Stimulated activated CD4-positive, alpha-beta T cell treated with anti-CD3 and anti-CD28 coated beads, Interleukin-1b, Interleukin-23, amount 100 ng/mL, for 1 hour (primary cell): ENCODE measurements at places on chromosomes 11 and 22.

GRCh38 chr22:43600265-43600664 lies 188.5 kb downstream of the MPPED1 start:
- DNase-seq = no peak

GRCh38 chr11:31259797-31260196 lies 109.7 kb downstream of the DCDC1 start:
- DNase-seq = no peak

DNA sequence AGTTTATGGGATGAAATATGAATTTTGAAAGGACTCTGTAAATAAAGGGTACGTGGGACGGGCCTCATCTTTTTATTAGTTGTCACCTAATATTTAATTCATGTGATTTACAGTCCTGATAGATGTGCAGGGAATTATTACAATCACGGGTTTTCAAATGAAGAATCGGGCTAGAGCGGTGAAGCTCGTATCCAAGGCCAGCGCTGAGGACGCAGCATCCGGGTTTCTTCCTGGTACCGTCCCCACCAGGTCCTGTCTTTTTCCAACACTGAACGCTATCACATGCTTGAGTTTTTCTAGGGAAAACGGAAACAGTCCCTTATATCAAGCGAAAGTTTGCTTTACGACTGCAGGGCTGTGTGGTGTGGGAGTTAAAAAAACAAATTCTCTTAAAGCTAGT lies 787 bp downstream of the SMDT1 start:
- no peak for DNase-seq

DNA sequence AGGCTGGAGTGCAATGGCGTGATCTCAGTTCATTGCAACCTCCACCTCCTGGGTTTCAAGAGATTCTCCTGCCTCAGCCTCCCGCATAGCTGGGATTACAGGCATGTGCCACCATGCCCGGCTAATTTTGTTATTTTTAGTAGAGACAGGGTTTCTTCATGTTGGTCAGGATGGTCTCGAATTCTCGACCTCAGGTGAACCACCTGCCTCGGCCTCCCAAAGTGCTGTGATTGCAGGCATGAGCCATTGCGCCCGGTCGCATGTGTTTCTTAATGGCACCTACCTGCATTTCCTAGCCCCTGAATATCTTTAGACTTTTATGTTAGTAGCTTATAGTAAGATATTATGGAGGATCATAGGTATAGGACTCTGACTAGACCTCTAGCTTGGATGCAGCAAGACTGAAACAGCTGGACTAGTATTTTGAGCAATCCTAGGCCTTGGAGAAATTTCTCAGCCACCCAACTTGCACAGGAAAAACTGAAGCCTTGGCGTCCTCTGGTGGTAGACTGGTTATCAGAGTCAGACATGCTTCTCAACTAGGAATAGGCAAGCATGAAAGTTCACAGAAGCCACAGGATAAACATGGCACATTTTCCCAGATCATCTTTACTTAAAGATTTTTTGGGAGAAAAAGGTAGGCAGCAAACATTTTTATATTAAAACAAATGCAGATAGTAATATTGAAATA lies 22.7 kb upstream of the C1QTNF4 start:
- no peak for DNase-seq

- no peak for DNase-seq
Observed at GRCh38 chr11:94882931-94883330, 90.4 kb downstream of the CWC15 start.

GRCh38 chr11:128210148-128210940 lies 377.0 kb downstream of the ETS1 start:
- DNase-seq = no peak

DNA sequence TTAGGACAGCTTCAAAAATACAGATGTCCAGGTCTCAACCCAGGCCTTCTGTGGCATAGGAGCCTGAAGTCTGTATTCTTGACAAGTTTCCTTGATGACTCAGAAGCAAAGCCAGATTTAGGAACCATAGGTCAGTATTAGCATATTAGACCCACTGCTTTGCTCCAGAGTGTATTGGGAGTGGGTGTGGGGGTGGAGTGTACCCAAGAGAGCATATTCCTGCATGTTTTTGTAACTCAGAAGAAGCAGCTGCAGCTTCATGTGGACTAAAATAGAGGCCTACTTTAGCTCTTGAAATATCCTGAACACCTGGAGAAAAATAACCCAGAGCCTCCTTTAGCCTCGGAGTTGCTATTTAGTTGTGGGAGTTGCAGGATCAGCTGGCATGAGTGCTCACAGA lies 106.7 kb downstream of the CCDC81 start:
- DNase-seq = no peak

DNA sequence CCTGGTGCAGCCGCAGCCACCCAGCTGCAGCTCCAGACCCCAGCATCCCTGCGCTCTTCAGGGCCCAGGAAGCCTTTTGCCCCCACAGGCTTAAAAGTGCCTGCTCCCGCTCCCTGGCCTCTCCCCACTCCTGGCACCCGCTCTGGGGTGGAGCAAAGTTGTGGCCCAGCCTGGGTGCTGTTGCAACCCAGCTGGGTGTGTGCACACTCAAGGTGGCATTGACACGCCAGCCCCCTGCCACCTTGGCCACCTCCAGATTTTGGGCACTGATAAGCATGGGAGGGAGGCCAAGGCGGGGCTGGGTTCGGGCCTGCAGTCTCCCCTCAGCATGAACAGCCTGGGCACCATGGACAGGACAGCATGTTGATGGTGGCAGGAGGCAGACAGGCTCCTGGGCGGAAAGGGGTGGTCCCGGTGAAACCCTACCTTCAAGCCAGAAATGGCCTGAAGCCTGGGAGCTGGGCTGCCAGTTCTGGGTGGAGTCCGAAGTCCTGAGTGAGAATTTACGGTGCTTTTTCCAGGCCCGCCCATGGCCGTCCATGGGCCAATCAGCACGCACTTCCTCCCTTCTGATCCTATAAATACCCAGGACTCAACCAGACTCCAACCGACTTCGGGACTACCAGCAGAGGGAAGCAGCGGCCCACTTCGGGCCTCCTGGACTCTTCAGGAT lies 23.6 kb upstream of the RNASEH2C start:
- DNase-seq = no peak
